ENCODE measurements at places on chromosomes 13 and 19.
A peak's percentile ranks its signal among the peaks of the same experiment; 100 is the strongest.

- no peak for DNase-seq
Measured at GRCh38 chr13:76329866-76330580, 556.2 kb downstream of the KCTD12 start.

DNA sequence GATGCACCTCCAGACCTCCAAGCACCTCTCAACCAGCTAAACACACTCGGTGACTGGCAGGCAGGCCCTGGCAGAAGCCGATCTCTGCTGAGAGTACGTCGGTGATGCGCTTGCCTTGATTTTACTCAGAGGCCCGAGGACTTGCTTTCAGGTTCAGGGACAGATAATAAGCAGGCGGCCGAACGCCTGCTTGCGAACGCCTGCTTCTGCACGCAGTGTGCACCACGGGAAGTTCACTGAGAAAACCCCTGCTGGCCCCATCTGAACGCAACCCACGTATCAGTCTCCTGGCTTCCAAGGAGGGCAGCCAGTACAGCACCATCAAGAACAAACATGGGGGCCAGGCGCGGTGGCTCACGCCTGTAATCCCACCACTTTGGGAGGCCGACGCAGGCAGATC lies 108.0 kb downstream of the STK24 start:
- DNase-seq: no peak

GRCh38 chr19:43774103-43774939 lies 6.5 kb downstream of the KCNN4 start:
- no peak for DNase-seq

DNA sequence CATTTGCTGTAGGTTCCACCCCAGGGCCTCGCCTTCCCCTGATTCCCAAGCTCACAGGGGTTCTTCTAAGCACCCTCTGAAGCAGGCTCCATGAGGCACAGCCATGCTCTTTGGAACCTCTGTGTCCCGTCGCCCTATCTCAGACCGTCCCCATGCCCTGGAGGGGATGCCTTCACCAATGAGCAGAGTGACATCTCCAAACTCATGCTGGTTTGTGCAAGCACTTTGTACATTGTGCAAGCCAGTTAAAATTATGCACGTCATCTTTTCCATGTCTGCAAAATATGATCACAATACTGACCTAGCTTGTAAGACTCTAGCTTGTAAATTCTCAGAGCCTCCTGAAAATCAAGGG lies 46.5 kb upstream of the RAP2A start:
- DNase-seq: no peak

GRCh38 chr19:35177377-35178274 lies 23.1 kb downstream of the FXYD5 start:
- DNase-seq: no peak

GRCh38 chr13:30708541-30708940 lies 26.8 kb upstream of the ALOX5AP start:
- no peak for DNase-seq

DNA sequence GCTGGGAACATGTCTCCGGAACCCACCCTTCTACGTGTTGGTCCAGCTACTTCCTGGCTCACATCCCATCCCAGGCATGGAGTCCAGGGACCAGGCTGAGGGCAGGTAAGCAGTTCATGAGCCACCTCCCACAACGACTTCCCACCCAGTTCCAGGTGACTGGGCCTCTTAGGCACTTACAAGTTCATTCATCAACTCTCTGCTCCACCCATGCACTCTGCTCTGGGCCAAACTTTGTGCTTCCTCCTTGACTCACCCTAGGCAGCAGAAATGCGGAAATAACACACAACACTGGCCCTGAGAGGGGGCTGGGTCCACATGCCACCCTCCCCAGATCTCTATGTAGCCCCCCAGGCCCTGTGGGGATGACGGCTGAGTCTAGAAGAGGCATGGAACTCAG lies 20.5 kb downstream of the IQCN start:
- no peak for DNase-seq

- DNase-seq: peak; percentile 59
Measured at GRCh38 chr19:55088543-55089341, 13.1 kb downstream of the EPS8L1 start.

- no peak for DNase-seq
Measured at GRCh38 chr13:104757712-104758111, 1691.5 kb upstream of the SLC10A2 start.

- no peak for DNase-seq
Measured at GRCh38 chr13:96308568-96308967, 218.7 kb downstream of the HS6ST3 start.

DNA sequence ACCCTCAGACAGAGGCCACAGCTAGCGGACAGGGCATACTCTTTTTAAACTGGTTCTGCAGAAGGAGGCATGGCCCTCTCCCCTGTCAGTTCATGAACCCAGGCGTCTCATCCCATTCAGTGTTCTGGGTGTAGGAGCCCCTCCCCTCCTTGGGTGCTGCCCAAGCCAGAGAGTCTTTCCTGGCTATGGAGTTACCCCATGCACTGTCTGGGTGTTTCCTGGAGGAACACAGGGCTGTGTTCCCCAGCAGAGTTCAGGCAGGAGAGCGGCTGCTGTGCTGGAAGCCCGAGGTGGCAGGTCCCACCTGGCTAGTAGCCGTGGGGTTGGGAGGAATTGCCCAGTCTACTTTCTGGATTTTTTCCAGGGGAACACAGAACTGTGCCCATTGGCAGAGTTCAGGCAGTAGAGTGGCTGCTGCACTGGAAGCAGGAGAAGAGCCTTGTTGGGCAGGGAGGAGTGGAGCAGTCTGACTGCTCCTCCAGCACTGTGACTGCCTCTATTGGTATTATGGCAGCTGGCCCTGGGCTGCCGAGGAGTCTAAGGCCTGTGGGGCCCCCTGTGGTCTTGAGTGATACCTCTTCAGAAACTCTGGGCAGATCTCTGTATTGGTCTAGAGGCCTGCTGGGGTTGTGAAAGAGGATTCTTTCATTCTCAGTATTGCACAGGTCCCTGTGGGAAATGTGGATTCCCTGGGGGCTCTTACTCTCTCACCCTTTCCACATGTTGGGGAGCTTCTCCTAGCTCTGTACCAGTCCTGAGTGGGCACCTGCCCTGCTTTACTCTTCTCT lies 168.3 kb downstream of the PCDH20 start:
- DNase-seq: no peak

Data from DMS79 treated with DMSO at 0.1 percent for 48 hours (cell line).